ENCODE measurements at places on chromosomes 2 and 18.

- DNase-seq, result no peak
These were observed 691.4 kb upstream of the FSHR start for GRCh38 chr2:49845671-49846070.

DNA sequence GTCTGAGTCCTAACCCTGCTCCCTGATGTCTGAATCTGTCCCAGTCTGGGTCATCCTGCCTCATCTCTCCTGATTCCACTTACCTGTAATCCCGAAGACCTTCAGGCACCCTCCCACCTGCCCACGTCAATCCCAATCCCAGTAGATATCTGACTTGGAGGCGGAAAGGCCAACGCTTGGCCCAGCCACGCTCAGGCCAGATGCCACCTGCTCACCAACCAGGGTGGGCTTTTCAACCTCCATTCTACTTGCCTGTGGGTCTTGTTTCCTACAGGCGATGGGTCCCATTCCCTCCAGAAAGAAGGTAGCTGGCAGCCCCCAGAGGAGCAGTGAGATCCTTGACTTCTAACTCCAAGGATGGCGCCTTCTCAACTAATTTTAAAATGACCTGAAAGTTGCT lies 59.7 kb downstream of the INPP5D start:
- no peak for DNase-seq

- DNase-seq, result no peak
These were observed 209.3 kb upstream of the SOX11 start for GRCh38 chr2:5482929-5483331.

DNA sequence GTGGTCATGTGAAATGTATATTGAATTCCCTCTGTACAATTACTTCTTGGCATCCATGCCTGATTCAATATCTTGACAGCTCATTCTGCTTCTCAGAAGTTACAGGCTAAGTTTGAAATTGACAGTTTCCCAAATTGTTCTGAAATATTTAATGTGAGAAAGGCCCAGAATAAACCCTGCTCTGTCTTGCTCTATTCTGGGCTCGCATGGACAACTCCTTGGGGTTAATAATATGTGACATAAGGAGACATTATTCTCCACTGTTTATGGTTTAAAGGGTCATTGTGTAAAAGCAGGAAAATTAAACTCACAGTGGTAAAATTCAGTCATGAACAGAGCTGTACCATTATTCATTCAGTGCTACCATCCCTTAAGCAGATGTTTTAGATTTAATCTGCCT lies 160.7 kb upstream of the CNTNAP5 start:
- DNase-seq, result no peak

GRCh38 chr2:30503695-30504052 lies 56.6 kb downstream of the LCLAT1 start:
- DNase-seq, result no peak

- DNase-seq, result no peak
These were observed 108.1 kb downstream of the TPO start for GRCh38 chr2:1521191-1521877.

DNA sequence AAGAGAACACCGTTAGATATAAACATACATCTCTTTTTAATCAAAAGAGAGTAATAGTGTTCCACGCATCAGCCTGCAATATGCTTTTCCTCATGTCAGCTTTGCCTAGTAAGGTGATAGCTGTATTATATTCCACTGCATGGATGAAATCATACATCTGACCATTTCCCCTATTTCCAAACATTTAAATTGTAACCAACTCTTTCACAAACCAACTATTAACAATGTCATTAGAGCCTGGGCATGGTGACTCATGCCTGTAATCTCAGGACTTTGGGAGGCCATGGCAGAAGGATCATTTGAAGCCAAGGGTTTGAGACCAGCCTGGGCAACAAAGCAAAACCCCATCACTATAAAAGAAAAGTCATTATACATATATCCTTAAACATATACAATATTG lies 284.8 kb downstream of the BCL11A start:
- no peak for DNase-seq

DNA sequence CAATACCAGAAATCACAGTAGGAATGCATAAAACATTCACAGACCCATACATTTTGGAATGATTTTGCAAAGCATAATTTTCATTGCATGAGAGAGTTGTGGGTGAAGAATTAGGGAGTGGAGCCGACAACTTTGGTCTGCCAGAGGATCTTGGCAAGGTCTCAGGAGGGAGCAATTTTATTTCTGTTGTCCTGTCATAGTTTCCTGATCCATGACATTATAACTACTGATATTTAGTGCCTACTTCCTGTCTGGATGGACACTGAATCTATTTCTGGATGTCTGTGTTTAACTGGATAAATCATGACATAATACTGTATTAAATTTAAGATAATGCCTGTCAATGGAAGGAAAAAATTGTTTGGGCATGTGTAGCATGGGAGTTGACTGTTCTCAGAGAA lies 2.4 kb downstream of the ITGA4 start:
- DNase-seq, result no peak

DNA sequence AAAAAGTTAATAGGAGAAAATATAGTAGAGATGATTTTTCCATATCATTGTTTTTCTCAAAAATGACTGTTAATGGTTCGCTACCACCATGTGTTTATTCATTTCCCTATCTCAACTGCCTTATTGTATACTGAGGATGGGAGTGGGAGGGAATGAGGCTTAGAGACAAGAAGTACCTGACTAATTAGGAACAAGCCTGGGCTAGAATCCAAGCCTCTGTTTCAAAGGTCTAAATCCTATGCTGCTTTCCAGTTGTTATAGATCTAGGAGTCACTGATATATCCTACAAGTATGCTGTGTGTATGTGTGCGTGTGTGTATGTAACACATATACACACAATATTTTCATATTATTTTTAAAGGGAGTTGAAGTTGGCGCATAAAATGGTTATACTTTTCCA lies 465.9 kb downstream of the EPHA4 start:
- no peak for DNase-seq

- no peak for DNase-seq
These were observed 51.4 kb downstream of the TMEM178A start for GRCh38 chr2:39717067-39717466.

- DNase-seq, result no peak
These were observed 954.6 kb downstream of the TSN start for GRCh38 chr2:122710049-122710448.

DNA sequence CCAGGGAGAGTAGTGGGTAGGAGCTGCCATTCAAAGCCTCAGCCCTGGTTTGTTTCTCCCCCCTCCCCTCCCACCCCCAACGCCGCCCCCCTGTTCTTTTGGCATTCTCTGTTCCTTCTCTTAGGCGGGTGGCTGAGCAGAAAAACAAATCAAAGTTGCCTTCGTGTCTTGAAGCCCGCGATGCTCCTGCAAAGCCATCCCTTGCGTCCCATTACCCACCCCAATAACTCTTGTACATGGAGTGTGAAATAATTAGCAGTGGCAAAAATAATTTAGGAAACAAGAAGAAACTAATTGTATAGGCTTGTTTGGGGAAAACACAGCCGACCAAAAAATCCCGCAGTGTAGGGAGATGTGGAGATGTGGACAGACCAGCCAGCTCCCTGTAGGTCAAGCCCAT lies 59.6 kb downstream of the CELF4 start:
- DNase-seq, result no peak

- no peak for DNase-seq
These were observed 157.3 kb downstream of the RHBDD1 start for GRCh38 chr2:226993171-226993570.

- DNase-seq, result no peak
These were observed 20.5 kb downstream of the CENPO start for GRCh38 chr2:24813691-24814137.

GRCh38 chr18:66616523-66616983 lies 12.7 kb upstream of the CDH19 start:
- DNase-seq, result no peak

DNA sequence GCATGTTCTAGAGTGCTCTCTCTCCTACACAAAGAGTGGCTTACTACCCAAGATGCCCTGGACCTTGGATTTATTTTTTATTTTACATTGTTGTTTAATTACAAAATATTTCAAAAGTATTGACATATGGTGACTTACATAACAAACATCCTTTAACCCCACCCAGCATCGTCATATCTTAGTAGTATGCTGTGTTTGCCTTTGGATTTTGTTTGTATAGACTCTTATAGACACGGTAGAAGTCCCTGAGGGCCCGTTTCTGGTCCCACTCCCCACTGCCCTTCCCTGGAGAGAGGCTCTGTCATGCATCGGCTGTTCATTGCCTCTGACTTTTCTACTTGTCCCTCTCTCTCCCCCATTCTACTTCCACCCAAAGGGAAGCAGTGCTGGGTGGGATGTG lies 112.0 kb downstream of the ZBTB7C start:
- DNase-seq, result no peak

DNA sequence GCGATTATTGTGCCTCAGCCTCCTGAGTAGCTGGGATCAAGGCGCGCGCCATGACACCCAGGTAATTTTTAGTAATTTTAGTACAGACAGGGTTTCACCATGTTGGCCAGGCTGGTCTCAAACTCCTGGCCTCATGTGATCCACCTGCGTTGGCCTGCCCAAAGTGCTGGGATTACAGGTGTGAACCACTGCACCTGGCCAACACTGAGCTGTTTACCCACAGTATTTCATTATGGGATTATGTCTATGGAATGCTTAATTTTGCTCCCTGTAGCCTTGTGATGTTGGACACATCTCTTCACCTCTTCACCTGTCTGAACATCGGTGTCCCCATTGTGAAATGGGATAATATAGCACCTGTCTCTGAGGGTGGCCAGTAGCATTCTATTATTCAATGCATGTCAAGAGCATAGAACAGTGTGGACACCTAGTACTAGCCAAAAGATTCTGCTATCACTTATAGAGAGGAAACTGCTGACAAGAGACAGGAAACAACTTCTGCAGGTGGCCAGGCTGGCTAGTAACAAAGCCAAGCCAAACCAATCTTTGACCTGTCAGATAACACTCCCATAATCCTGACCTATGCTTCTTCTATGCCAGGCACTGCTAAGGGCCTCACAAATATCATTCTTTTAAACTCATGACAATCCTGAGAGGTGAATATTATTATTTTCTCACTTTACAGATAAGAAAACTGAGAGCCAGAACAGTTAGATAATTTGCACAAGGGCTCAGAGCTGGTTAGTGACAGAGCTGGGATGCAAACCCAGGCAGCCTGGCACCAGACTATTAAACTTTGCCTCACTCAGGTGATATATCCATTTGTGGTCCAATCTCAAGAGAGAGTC lies 29.4 kb upstream of the REEP1 start:
- DNase-seq, result no peak

GRCh38 chr2:217371781-217372213 lies 511.9 kb upstream of the TNP1 start:
- DNase-seq, result no peak

DNA sequence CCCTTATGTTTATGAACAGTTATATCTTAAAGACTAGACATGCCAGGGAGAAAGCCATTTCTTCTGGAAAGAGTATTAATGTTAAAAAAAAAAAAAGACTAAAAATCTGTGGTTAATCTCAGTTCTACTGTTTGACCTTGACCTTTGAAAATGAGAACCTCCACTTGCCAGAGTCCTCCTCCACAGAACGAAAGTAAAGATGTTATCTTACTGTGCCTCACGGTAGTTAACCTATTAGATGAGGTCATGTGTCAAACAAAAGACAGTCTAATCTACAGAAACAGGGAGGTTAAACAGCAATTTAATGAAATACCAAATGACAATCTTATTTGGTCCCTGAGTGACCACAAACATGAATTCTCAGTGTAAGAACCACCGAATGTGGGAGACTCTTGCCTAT lies 51.2 kb downstream of the SLC14A2 start:
- DNase-seq, result no peak

- no peak for DNase-seq
These were observed 221.5 kb upstream of the ACVR2A start for GRCh38 chr2:147623328-147623727.

DNA sequence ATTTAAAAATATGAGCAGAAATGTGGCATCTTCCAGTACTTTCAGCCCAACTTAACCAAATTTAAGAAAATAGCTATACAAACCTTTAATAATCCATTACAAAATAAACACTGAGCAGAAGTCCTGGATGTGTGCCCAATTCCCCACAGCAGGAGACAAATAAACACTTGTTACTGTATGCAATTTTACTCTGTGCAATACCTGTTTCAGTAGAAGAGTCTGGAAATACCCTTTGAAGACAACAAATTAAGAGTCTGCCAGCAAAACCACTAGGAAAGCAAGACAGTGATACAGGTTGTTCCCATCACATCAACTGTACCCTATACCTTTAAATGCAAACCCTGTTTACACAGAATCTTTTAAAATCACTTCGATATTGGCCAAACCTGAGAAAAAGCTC lies 41.4 kb upstream of the RNU4ATAC start:
- DNase-seq, result no peak

DNA sequence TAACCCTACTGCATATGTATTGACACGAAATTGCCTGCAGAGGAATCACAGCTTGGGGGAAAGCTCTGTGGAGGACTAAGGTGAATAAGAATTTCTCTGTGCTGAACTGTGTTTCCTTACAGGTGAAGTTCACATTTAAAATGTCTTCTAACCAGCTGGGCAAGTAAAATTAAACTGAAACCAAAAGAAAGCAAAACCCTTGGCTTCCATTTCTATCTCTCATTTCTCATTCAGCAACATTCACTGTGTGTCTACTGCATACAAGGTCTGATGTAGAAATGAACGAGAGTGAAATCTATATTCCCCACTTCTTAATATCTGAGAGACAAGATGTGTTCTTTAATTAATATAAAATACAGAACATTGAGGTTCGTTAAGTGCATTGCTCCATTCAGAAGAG lies 397.3 kb downstream of the SOX11 start:
- DNase-seq, result no peak

DNA sequence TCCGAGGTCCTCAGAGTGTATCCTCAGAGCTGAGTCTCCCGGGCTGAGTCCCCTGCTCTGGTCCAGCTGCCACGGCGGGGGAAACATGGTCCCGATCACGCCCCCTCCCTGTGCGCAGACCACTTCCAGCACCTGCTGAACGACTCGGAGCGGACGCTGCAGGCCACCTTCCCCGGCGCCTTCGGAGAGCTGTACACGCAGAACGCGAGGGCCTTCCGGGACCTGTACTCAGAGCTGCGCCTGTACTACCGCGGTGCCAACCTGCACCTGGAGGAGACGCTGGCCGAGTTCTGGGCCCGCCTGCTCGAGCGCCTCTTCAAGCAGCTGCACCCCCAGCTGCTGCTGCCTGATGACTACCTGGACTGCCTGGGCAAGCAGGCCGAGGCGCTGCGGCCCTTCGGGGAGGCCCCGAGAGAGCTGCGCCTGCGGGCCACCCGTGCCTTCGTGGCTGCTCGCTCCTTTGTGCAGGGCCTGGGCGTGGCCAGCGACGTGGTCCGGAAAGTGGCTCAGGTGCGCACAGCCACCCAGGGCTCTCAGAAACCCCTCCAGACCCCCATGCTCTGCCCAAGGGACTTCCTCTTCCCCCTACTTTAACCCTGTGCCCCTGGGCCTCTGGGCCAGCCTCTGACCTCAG lies 26.7 kb downstream of the GPC1 start:
- no peak for DNase-seq

Measured in Panc1 (cell line).